ENCODE measurements at places on chromosomes 12 and 14.

GRCh38 chr12:99948370-99948769 lies 36.4 kb downstream of the ANKS1B start:
- DNase-seq, result no peak

DNA sequence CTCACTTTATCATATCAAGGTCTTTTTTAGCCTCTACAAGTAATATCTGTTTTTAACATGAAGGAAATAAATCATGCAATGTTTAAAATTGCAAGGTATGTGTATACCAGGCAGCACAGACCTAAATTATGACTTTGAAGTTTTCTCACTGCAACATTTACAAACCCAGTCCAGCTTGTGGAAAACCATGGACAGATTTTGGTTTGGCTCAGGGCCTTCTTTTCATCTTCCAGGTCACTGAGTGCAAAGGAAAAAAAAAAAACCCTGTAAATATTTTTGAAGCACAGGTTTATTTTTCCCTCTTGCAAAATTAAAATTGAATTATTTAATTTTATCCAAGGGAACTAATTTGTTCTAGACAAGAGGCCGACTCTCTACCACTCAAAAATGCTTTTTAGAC lies 13.8 kb downstream of the MGP start:
- DNase-seq, result no peak

- no peak for DNase-seq
Measured at GRCh38 chr14:104321802-104322130, 183.4 kb downstream of the KIF26A start.

GRCh38 chr12:114762490-114763110 lies 78.6 kb upstream of the TBX3 start:
- DNase-seq, result peak; percentile 73

DNA sequence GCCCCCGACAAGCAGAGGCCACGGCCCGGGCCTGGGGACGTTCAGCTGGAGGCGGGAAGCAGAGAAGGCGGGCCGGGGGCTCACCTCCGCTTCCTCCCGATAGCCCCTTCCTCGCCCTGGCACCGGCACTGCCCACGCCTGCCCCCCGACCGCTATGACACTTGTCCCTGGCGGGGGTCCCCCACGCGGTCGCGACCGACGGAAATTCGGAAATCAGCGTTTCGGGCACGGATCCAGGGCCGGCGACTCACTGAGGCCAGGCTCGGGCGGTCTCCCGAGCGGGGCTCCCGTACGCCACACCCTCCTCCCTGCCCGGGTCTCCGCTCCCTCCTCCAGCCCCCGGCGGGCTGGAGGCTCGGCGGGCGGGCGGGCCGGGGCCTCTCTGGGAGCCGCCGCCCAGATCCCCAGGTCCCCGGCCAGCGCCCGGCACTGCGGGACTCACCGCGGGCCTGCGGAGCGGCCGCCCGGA lies 581 bp downstream of the PITPNM2 start:
- DNase-seq, result no peak

DNA sequence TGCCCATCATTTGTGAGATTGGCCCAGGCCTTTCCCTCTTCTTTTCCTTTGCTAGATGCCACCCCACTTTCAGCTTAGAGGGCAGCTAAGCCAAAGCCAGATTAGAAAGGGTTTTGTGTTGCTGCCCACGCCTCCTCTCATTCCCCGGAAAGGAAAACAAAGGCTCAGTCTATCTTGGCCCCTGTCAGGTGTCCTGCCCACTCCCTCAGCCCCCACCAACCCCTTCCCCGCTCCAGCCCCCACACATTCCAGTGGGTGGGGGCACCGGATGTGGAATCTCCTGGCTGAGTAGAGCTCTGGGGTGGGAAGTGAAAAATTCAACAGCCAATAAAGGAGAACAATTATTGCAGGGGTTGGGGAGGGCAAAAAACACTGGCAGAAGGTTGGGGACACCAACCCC lies 2.2 kb downstream of the BLOC1S1 start:
- DNase-seq, result no peak

- no peak for DNase-seq
Measured at GRCh38 chr12:105235281-105235731, 668 bp downstream of the APPL2 start.

- no peak for DNase-seq
Measured at GRCh38 chr14:76413962-76414600, 38.1 kb downstream of the ESRRB start.

- no peak for DNase-seq
Measured at GRCh38 chr14:68945190-68945584, 33.9 kb downstream of the ACTN1 start.

GRCh38 chr12:47819138-47819895 lies 386 bp downstream of the HDAC7 start:
- DNase-seq, result no peak

DNA sequence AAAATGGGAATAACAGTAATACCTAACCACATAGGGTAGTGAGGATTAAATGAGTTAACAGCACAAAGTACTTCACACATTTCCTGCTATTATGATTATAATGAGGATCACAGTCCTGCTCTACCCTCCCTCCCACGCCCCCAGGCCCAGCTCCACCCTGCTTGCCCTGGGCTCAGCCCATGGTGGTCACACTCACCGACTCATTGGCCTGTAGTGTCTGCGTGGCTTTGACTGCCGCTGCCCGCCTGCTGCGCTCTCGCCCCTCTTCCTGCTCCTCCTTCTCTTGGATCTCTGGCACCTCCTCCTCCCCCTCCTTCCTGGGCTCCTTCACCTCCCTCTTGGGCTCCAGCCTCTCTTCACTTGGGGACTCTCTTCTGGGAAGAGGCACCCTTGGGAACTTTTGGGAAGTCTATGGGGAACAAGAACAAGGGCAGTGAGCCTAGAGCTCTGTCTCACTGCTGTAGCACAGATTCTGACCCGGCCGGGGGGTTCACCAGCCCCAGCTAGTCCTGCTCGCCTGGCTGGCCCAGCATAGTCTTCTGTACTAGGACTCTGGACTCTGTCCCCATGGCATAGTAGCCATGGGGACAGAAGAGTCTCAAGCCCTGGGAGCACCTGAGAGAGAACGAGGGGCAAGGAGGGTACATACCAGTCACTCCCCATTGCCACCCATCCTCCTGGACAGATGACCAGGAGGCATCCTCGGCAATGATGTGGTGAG lies 7.1 kb upstream of the PNMA1 start:
- no peak for DNase-seq

DNA sequence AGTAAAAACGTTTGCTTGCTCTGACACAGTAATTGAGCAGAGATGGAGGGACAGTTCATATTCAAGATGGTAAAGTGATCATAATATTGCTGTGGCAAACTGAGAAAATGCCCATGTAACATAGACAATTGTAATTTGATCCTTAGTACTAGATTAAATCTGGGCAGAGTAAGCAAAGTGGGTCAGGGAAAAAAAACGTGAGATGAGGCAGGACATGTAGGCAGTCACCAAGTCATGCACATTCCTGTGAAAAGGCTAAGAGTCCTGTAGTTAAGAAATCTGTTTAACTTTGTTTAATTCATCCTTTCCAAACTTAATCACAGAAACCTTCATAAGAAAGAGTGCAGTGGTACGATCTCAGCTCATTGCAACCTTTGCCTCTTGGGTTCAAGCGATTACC lies 16.1 kb downstream of the BTBD7 start:
- no peak for DNase-seq

DNA sequence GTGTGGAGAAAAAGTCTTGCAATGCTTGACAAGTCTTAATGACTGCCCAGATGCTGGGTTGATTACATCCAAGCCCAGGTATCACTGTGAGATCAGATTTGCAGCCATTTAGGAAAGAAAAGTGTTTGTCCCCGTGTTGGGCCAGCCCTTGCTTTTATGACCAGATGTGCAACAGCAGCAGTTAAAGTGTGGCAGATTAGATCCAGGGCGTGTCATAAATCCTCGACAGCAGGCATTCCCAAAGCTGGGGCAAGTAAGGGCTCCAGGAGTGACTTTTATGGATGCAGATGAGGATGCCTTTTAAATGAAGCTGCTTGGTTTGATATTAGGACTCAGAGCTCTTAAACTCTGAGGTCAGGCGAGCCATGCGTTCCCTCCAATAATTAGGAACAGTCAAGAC lies 1.7 kb downstream of the SMOC1 start:
- DNase-seq, result no peak

DNA sequence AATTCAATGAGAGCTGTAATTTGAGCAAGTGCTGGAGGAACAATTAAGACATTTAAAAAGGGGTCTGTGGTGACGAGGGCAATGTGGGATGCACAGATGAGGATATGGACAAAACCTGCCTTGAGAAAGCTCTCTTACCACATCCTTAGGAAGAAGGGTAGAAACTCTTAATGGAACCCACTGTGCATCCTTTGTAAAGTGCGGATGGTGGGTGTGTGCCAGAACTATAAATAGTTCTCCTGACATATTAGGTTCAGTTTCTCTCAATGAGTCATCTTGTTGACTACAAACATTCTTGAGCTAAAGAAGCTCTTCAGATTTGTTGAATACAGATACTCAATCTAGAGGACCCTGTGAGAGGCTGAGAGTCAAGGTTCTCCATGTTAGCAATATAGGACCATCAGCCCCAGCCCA lies 106.1 kb upstream of the ANO4 start:
- no peak for DNase-seq

GRCh38 chr12:121110211-121110940 lies 22.3 kb upstream of the P2RX7 start:
- DNase-seq, result peak; percentile 70
